ENCODE measurements at places on chromosomes 6 and 20. TPM values are rescaled to one million over a fixed set of nuclear protein-coding genes. Genes with fewer than 3 reads are reported as not detected.

The NRSN2 gene
- total RNA-seq = 0.87 TPM

The ADGB gene
- not detected for total RNA-seq

The TMEM244 gene
- not detected for total RNA-seq

The VWA7 gene
- 5.4 TPM for total RNA-seq

The FAM209B gene
- total RNA-seq = 0.89 TPM

The SLC26A8 gene
- total RNA-seq = not detected

The SPATA25 gene
- 0.84 TPM for total RNA-seq

GRCh38 chr6:17358515-17358914 lies 34.9 kb upstream of the CAP2 start:
- H3K4me1 ChIP-seq = no peaks in the 10 kb centered on the region
- H3K36me3 ChIP-seq = no peaks in the 10 kb centered on the region
- H3K27ac ChIP-seq = no peak overlapping the region
- H3K4me3 ChIP-seq = no peak overlapping the region

- DNase-seq = no peak
- no peak overlapping the region for H3K4me3 ChIP-seq
- H3K4me1 ChIP-seq = no peaks in the 10 kb centered on the region
Measured at GRCh38 chr20:38383147-38383546, 36.9 kb downstream of the LBP start.

DNA sequence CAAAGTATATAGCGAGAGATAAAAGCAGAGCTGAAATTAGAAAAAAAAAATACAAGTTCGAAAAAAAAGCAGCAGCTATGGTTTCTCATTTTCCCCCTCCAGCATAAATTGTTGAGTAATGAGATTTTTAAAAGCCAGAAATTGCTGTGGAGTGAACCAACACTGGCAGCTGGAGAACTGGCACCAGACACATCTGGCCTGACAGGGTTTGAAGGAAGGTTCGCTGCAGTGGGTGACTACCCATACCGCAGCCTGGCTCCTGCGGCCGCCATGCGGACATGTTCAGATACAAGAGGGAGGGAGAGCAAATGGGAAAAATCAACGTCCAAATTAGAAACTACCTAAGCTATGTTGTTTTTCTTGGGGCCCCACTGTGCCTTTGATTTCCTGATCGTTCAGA lies 3.3 kb downstream of the APCDD1L start:
- no peak overlapping the region for H3K4me3 ChIP-seq
- DNase-seq = no peak
- peaks cover 35% of the 10 kb centered on the region for H3K27me3 ChIP-seq
- no peak overlapping the region for H3K27ac ChIP-seq

DNA sequence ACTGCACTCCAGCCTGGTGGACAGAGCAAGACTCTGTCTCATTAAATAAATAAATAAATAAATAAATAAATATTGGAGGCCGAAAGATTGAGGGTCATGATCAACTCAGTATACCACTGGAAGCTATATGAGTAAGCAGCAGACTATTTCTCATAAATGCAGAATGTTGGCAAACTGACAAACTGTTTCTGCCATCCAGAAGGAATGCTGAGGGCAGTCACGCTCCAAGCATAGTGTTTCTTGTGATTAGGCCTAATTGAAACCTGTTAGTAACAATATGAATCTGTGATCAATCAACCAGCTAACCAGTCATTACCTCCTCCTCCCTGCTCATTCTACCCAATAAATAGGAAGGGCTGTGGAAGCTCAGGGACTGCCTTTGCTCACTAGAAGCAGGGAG lies 15.2 kb upstream of the KCNK15 start:
- no peaks in the 10 kb centered on the region for H3K27me3 ChIP-seq
- H3K27ac ChIP-seq = no peak overlapping the region
- H3K36me3 ChIP-seq = no peaks in the 10 kb centered on the region
- H3K4me3 ChIP-seq = no peak overlapping the region

GRCh38 chr20:57398901-57399535 lies 7.8 kb downstream of the RBM38 start:
- H3K36me3 ChIP-seq = peaks cover 83% of the 10 kb centered on the region
- H3K4me3 ChIP-seq = peak overlapping the region; percentile 79
- H3K27ac ChIP-seq = peak overlapping the region; percentile 97
- no peak for DNase-seq

DNA sequence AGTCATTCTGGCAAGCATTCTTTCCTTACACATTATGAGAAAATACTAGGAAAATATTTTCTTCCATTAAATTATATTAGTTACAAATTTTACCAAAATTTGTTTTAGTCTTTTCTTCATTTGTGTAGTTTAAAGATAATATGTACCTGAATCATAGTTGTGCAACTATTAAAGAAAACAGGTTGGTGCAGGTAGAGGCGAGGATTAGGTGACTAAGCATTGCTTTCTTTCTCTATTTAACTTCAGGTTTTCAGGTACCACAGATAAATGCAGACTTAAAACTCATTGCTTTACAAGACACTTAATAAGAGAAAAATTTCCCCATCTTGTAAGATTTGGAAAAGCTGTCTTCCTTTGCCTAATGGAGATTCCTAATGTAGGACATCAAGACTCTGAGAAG lies 1175.5 kb upstream of the ADGRB3 start:
- no peak overlapping the region for H3K4me3 ChIP-seq
- H3K4me1 ChIP-seq = no peaks in the 10 kb centered on the region
- no peak for DNase-seq

DNA sequence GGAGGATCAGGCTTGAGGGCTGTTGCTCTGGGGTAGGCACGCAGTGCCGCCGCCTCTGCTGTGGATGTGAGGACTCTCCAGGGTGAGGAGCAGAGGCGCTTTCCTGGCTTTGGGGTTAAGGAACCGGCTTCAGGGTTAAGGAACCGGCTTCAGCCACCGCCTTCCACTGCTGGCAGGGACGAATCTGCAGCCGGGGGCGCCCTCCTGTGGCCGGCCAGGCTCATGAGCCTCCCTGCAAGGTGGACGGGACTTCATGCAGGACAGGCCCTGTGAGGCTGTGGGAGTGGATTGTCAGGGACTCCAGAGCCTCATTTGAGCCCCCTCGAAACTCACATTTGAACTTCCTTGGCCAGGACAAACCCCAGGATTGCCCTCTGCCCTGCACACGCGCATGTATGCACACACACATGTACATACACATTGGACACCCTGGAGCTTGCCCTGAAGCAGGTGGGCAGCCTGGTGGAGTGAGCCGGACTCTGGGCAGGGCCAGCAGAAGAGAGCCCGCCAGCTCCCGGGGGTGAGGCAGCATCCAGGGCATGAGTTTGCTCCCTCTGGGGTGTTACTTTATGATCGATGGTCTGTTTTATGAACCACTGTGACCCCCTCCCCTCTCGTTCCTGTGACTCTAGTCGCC lies 146.9 kb downstream of the PHACTR3 start:
- H3K4me1 ChIP-seq = no peaks in the 10 kb centered on the region

GRCh38 chr20:47989957-47990356 lies 204.7 kb upstream of the SULF2 start:
- H3K27me3 ChIP-seq = peaks cover 3% of the 10 kb centered on the region
- no peaks in the 10 kb centered on the region for H3K36me3 ChIP-seq
- H3K4me1 ChIP-seq = no peaks in the 10 kb centered on the region
- no peak overlapping the region for H3K27ac ChIP-seq
- DNase-seq = no peak

- DNase-seq = no peak
- H3K27ac ChIP-seq = no peak overlapping the region
- no peaks in the 10 kb centered on the region for H3K27me3 ChIP-seq
- no peak overlapping the region for H3K4me3 ChIP-seq
- H3K4me1 ChIP-seq = no peaks in the 10 kb centered on the region
- H3K36me3 ChIP-seq = no peaks in the 10 kb centered on the region
Measured at GRCh38 chr20:61499859-61500554, 247.9 kb downstream of the CDH4 start.

DNA sequence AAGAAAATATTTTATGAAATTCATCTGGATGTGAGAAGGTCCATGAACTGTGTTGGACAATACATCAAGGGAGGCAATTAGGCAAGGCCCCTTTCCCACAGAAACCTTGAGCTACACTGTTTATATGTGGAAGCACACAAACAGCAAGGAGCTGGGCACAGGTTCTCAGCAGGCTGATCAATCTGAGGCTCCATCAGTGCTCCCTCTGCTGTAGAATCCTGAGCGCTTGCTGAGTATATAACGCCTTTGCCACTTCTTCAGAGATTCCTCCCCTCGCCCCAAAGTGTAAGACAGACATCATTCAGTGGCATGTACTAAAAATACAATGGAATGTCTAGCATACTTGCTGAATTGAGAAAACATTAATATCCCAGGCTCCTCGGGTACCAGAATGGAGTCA lies 146.9 kb downstream of the PRKN start:
- no peaks in the 10 kb centered on the region for H3K27me3 ChIP-seq
- H3K4me3 ChIP-seq = no peak overlapping the region
- DNase-seq = no peak
- H3K36me3 ChIP-seq = no peaks in the 10 kb centered on the region
- no peak overlapping the region for H3K27ac ChIP-seq
- no peaks in the 10 kb centered on the region for H3K4me1 ChIP-seq

DNA sequence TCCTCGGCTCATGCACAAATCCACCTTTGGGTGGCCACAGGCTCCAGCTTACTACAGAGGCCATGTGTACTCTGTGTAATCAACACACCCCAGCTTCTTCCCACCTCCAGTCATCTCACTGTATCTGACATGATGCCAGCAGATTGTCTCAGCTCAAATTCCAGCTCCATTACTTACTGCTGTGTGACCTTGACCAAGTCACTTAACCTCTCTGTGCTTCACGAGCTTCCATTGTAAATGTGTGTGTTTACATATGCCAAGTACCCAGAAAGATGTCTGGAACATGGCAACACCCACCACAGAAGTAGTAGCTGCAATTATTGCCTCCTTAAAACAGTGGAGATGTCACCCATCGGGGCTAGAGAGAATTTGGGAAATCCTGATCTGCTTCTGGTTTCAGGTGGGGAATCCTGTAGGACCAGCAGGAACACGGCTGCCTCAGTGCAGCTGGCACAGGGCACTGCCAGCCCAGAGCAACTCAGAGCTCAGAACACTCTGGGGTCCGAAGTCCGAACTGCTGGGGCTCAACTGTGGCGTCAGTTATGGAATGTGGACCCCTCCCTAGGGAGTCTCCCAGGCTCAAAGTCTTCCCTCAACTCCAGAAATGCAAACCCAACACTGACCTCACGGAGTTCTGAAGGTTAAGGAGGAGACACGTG lies 21.2 kb upstream of the HLA-B start:
- H3K4me1 ChIP-seq = no peaks in the 10 kb centered on the region
- no peaks in the 10 kb centered on the region for H3K36me3 ChIP-seq
- peaks cover 30% of the 10 kb centered on the region for H3K27me3 ChIP-seq
- no peak overlapping the region for H3K4me3 ChIP-seq

DNA sequence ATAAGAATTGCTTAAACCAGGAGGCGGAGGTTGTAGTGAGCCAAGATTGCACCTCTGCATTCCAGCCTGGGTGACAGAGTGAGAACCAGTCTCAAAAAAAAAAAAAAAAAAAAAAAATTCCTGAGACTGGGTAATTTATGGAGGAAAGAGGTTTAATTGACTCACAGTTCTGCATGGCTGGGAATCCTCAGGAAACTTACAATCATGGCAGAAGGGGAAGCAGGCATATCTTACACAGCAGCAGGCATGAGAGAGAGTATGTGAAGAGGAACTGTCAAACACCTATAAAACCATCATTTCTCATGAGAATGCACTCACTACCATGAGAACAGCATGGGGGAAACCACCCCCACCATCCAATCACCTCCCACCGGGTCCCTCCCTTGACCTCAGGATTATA lies 1.8 kb upstream of the FKBP1A start:
- DNase-seq = no peak
- peaks cover 21% of the 10 kb centered on the region for H3K36me3 ChIP-seq
- no peak overlapping the region for H3K4me3 ChIP-seq
- peaks cover 44% of the 10 kb centered on the region for H3K4me1 ChIP-seq
- peaks cover 21% of the 10 kb centered on the region for H3K27me3 ChIP-seq

DNA sequence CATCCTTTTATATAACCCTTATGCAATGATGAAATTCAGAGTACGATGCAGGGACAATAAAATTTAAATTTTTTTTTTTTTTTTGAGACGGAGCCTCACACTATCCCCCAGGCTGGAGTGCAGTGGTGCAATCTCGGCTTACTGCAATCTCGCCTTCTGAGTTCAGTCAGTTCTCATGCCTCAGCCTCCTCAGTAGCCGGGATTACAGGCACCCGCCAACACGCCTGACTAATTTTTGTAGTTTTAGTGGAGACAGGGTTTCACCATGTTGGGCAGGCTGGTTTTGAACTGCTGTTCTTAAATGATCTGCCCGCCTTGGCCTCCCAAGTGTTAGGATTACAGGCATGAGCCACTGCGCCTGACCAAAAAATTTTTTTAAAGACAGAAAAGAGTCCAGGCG lies 15.2 kb downstream of the MTO1 start:
- no peak for DNase-seq
- H3K4me1 ChIP-seq = peaks cover 8% of the 10 kb centered on the region
- H3K27me3 ChIP-seq = no peaks in the 10 kb centered on the region
- H3K4me3 ChIP-seq = no peak overlapping the region
- no peak overlapping the region for H3K27ac ChIP-seq

GRCh38 chr20:37356961-37357371 lies 11.0 kb downstream of the SRC start:
- DNase-seq = no peak
- no peak overlapping the region for H3K4me3 ChIP-seq
- H3K36me3 ChIP-seq = no peaks in the 10 kb centered on the region
- no peaks in the 10 kb centered on the region for H3K4me1 ChIP-seq

DNA sequence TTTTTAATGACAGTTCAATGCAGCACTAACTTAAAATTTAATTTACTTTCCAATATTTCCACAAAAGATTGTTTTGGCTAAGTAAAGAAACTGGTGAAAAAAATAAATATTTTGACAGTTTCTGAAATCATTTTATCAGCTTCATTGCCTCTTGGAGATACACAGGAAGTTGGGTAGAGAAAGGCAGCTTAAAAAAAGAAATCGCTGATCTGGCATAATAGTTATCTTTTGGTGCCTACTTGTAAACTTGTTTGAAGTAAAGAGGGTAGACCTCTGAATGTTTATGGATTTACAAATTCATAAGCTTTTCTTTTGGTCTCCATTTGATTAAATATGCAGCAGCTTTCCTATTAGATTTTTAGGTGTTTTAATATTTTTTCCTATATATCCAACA lies 103.4 kb downstream of the RTN4IP1 start:
- H3K36me3 ChIP-seq = peaks cover 61% of the 10 kb centered on the region
- H3K27ac ChIP-seq = peak overlapping the region; percentile 93
- peak overlapping the region; percentile 76 for H3K4me3 ChIP-seq
- no peaks in the 10 kb centered on the region for H3K27me3 ChIP-seq
- H3K4me1 ChIP-seq = peaks cover 64% of the 10 kb centered on the region

- peaks cover 4% of the 10 kb centered on the region for H3K27me3 ChIP-seq
- H3K4me1 ChIP-seq = peaks cover 7% of the 10 kb centered on the region
- no peaks in the 10 kb centered on the region for H3K36me3 ChIP-seq
- peak; percentile 3 for DNase-seq
- no peak overlapping the region for H3K4me3 ChIP-seq
- no peak overlapping the region for H3K27ac ChIP-seq
Measured at GRCh38 chr6:166768761-166769160, 141.7 kb upstream of the RPS6KA2 start.

Measured in activated CD4-positive, alpha-beta T cell treated with anti-CD3 and anti-CD28 coated beads, Interleukin-2, amount 10 ng/mL, durations not matched to agents 7 days and 5 days (primary cell).